Activated CD8-positive, alpha-beta memory T cell treated with anti-CD3 and anti-CD28 coated beads for 4 hours (primary cell): ENCODE measurements at places on chromosomes 12 and 14.

GRCh38 chr12:114442578-114442977 is 36.6 kb upstream of the TBX5 start:
- DNase-seq: no peak

DNA sequence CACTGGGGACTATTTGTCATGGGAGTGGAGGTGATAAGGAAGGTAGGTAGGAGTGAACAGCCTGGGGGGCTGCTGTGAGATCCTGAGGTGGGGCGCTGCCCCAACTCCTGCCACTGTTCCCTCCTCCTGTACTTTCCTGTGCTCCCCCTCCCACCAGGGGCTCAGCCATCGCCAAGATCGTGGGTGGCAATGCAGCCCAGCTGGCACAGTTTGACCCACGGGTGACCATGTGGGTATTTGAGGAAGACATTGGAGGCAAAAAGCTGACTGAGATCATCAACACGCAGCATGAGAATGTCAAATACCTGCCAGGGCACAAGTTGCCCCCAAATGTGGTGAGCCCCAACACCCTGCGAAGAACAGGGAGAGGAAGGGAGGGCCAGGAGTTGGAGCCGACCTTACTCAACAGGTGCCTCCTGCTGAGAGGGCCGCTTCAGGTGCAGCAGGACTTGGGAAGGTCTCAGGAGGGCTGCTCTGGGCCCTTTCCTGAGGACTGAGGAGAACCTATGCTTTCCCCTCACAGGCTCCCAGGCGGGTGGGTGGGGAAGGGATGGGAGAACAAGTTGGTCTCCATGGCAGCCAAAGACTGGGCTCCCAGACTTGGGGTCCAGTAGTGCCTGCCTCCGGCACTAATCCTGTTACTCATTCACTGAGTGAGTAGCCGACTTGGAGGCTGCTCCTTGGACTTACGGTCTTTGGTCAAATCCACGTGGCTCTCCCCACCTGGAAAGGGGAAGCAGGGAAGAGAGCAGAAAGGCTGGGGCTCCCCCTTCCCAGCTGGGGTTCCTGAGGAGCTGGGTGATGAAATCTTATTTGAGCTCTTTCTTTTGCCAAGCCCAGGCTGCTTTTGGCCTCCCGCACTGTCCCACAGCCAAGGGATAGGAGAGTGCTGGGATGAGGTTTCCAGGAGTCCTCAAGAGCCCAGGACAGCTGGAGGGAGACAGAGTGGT is 884 bp downstream of the GPD1 start:
- DNase-seq: no peak

- no peak for DNase-seq
These were observed 1.8 kb upstream of the MIS18BP1 start for GRCh38 chr14:45254771-45255170.

DNA sequence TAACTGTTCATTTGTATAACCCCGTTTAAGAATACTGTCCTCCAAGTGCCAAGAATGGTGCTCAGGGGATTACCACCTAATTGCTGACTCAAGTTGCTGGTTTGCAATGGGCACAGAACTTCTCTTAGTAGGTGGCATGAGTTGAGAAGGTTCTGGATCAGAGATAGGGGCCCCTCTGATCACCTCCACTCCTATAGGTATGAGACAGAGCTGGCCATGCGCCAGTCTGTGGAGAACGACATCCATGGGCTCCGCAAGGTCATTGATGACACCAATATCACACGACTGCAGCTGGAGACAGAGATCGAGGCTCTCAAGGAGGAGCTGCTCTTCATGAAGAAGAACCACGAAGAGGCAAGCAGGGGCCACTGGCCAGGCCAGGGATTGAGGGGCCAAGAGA is 1.6 kb downstream of the KRT18 start:
- DNase-seq: no peak

GRCh38 chr12:47223848-47224213 is 144.1 kb upstream of the AMIGO2 start:
- no peak for DNase-seq

GRCh38 chr12:39252628-39253027 is 190.3 kb downstream of the KIF21A start:
- DNase-seq: no peak

GRCh38 chr14:70856851-70857495 is 47.7 kb upstream of the MAP3K9 start:
- no peak for DNase-seq

- DNase-seq: no peak
These were observed 4.1 kb upstream of the MIA2 start for GRCh38 chr14:39229601-39230110.

DNA sequence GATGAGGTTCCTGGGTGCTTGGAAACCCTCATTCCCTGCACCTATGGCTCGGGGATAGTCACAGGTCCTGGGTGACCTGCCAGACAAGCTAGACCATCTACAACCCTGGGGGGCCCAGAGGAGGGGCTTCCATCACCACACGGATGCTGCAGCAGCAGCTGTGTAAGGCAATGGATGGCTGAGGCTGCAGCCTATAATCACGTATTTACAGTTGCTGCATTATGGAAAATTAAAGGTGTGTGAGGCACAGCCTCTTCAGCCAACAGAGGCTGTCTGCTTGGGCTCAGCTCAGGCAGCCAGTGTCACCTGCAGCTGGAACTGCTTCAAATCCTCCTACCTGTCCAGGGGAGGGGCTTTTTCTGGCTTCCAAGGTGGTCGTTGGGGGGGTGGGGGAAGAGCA is 268.1 kb downstream of the CACNA1C start:
- DNase-seq: no peak

GRCh38 chr12:121657305-121658008 is 12.0 kb downstream of the MORN3 start:
- no peak for DNase-seq
